ENCODE measurements at places on chromosomes 2 and 18. TPM values are rescaled to one million over a fixed set of nuclear protein-coding genes. Genes with fewer than 3 reads are reported as not detected.

DNA sequence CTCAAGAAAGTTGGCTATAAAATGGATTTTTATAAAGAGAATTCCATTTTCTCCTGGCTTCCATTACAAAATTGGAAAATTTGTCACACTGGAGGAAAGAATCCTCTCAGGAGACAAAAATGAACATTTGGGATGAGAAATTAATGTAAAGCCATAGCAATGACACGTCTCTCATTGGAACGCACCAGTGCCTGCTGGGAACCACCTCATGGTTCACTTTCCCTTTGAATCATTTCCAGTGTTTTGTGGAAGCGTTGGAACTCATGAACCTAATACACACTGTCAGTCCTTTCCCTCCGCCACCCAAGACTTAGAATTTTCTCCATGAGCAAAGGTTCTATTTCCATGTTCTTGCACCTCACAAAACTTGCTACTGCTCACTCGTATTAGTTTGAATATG lies 21.0 kb upstream of the NRP2 start:
- no peak for DNase-seq

- no peak for DNase-seq
Observed at GRCh38 chr2:135225781-135226180, 173.7 kb downstream of the RAB3GAP1 start.

DNA sequence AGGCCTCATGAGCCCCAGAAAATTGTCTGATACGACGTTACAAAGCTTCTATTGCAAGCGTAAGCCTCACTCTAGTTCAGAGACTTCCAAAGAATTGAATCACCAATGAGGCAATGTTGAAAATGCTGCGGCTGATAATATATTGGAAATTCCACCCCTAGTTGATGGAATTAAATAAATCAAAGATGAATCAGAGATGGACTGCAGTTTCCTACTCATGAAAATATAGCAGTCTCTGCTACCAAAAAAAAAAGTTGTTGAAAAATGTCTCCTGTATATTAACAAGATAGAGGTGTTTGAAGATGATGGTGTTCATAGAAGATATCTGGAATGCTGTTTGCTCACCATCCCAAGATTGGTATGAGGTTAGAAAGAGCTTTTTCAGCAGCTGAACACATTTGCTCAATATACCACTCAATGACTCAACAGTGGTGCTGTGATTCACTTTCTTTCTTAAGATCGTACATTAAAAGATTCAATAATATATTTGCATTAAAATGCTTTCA lies 99.8 kb upstream of the ARHGAP28 start:
- DNase-seq, result no peak

- no peak for DNase-seq
Observed at GRCh38 chr2:177430411-177430810, 37.8 kb downstream of the AGPS start.

- DNase-seq, result no peak
Observed at GRCh38 chr18:35022426-35023001, 18.7 kb upstream of the MAPRE2 start.

GRCh38 chr2:66827851-66828250 lies 392.9 kb downstream of the MEIS1 start:
- DNase-seq, result no peak

DNA sequence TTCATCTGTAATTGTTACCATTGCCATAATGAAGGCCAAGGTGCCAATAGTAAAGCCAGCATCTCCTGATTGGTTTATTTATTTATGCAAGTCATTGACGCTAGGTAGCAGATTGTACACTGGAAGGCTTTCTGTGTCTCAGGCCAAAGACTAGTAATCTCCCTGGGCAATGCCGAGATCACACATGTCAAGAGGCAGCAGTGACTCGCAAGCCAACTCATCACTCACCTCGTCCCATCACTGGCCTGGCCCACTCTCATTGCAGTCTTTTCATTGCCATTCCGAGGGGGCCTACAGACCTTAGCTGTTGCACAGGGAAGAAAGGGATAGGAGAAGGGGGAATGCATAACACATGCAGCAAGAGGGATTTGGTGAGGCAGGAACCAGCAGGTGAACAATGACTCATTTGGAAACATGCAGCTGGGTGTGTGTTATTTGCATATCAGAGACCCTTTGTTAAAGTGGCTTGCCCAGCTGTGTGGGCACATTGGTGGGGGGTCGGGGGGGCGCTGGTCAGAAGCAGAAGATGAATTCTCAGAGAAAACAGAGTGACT lies 448.7 kb upstream of the HNRNPA3 start:
- no peak for DNase-seq

DNA sequence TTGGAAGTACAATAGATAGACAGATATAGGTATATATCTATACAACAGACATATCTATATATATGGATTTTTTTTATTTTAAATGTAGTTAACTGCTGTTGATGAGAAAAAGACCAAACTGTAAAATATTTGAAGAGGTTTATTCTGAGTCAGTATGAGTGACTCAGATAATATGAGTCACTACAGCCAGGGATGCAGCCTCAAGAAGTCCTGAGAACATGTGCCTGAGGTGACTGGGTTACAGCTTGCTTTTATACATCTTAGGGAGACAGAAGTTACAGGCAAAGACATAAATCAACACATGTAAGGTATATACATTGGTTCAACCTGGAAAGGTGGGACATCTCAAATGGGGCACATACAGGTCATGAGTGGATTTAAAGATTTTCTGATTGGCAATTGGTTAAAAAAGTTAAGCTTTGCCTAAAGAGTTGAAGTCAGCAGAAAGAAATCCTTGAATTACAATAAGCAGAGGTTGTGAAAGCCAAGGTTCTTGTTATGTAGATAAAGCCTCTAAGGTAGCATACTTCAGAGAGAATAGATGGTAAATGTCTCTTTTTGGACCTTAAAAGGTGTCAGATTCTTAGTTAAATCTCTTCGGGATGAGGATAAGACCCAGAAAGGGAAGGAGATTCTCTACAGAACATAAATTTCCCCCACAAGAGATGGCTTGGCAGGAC lies 149.9 kb downstream of the RBM43 start:
- DNase-seq, result no peak

- DNase-seq, result no peak
Observed at GRCh38 chr2:75361486-75361885, 162.2 kb upstream of the TACR1 start.

SYT4 gene
- not detected for total RNA-seq

CHRNA1 gene
- total RNA-seq, result 1.9 TPM

GREB1 gene
- total RNA-seq, result 0.64 TPM

ACADL gene
- 0.05 TPM for total RNA-seq

CABLES1 gene
- total RNA-seq, result 51.2 TPM

POTEC gene
- not detected for total RNA-seq

GAREM2 gene
- 3.4 TPM for total RNA-seq

Measured in glomerular endothelial cell (primary cell).